NCI-H2171 treated with DMSO at 0.1 percent for 48 hours (cell line): ENCODE measurements at places on chromosomes 4 and X.

DNA sequence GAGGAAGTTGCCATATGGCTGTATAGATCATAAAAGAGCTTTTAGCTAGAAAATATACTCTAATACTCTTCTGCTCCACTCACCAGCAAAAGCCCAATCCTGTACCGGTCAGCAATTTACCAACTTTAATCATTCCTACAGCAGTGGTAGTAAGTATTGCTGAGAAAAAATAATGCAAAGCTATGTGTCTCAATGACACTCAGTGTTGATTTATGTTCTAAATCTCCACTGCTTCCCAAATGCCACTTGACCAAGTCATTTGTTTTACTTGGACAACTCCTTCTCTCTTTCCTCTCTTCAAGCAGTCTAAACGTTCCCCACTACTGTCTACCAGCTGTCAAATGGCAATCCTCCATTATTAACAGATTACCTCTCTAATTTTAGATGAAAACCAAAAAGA, 201.8 kb upstream of the GK2 start:
- no peak for DNase-seq

DNA sequence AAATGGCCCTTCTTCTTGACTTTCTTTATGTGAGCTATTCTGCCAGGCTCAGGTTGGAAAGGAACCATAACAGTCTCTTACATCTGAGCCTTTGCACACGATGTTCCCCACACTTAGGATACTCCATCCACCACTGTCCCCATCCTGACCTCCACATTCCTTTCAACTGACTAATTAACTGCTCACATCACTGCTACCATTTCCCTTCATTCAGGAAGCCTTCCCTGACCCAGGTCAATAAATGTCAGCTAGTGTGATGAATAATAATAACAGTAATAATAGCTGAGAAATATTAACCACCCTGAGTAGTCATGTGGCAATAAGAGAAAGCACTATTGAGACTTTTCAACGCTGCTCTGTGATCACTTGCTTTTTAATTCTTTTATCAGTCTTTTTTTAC, 291.7 kb downstream of the KCNIP4 start:
- no peak for DNase-seq

DNA sequence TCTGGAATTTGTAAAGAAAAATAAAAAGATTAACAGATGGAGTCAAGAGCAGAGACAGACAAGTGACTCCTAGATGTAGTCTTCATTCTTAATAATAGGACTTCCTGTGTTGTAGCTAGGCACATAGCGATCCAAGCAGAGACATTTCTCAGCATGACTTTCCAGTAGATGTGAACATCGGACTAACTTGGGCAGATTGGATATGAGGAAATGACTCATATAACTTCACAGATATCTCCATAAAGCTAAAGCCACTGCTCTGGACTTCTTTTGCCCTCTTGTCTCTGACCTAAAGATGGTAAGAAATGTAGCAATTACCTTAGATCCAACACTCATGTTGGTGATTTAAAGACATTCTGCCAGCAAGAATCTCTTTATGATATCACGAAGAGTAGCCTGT, 131.7 kb downstream of the EPHA5 start:
- no peak for DNase-seq

GRCh38 chr4:56908206-56909085, 746 bp downstream of the REST start:
- DNase-seq: no peak

GRCh38 chr4:152947311-152947710, 11.2 kb downstream of the FHDC1 start:
- no peak for DNase-seq

GRCh38 chr4:128564081-128564630, 245.3 kb upstream of the JADE1 start:
- no peak for DNase-seq

DNA sequence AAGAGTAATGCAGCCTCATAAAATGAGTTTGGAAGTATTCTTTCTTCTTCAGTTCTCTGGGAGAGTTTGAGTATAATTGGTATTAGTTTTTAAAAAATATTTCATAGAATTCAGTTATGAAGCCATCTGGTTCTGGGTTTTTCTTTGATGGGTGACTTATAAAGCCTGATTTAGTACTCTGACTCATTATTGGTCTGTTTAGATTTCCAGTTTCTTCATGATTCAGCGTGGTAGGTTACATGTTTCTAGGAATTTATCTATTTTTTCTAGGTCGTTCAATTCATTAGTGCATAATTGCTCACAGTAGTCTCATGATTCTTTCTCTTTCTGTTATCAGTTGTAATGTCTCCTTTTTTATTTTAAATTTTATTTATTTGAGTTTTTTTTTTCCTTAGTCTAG, 111.2 kb downstream of the CEP44 start:
- DNase-seq: no peak

GRCh38 chrX:148530464-148531077, 30.2 kb downstream of the AFF2 start:
- DNase-seq: no peak

GRCh38 chr4:108146336-108146735, 22.4 kb downstream of the LEF1 start:
- no peak for DNase-seq

- DNase-seq: peak; percentile 36
These were observed at the start of gene NUDT6 for GRCh38 chr4:122921971-122922876. Gene NUDT6 (minus strand): TSS chr4:122922597. CDS start chr4:122922572, 25 bp downstream.
